Stimulated activated CD8-positive, alpha-beta memory T cell treated with anti-CD3 and anti-CD28 coated beads, Interleukin-12 subunit alpha, Interleukin-12 subunit beta, amount 100 ng/mL, for 1 hour (primary cell): ENCODE measurements at places on chromosomes 4 and X.

DNA sequence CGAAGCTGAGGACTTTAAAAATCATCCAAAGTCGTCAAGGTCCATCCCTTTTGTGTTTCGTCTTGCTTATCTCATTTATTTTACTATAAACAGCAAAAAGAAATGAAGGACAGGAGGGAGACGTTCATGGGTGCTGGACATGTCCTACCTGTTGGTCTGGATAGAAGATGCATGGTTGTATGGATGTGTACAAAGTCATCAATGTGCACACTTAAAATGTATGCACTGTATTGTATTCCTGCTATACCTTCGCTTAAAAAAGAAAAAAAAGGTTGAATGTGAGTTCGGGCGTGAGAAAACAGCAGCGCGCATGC lies 313 bp upstream of the BLOC1S4 start:
- DNase-seq = no peak

DNA sequence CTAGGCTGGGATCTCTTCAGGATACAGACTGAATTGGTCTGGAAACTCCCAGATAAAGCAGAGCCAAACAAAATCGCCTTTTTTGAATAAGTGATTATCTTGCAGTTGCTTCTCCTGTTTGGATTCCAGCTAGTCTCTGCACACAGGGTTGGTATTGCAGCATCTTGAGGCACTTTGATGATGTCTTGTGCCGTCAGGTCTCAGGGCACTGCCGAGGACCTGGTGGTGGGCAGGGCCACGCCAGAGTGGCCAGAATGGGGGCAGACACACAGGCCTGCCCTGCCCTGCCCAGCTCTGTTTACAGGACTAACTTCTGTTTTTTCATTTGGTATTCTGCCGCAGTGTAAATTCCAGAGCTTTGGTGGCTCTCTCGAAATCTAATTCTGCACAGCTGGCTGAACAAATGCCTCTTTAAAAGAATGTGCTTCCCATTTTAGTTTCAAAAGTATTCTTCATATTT lies 276.1 kb downstream of the NR3C2 start:
- no peak for DNase-seq

GRCh38 chr4:22720091-22720490 lies 27.4 kb downstream of the GBA3 start:
- no peak for DNase-seq

DNA sequence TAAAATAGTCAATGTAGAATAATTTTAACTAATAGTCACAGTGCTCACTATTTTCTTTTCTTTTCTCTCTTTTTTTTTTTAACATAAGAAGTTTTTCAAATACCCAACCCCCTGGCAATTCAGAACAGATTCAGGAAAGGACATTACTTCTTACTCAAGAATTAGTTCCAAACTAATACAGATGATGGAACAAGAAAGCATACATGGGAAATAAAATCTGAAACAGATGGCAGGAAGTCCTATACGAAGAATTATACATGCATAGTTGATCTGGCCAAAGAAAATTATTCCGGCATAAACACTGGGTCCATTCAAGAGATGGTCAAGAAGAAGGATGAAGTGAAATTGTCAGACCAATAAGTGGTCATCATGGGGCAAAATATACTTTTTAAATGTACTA lies 614.4 kb upstream of the INTU start:
- no peak for DNase-seq

DNA sequence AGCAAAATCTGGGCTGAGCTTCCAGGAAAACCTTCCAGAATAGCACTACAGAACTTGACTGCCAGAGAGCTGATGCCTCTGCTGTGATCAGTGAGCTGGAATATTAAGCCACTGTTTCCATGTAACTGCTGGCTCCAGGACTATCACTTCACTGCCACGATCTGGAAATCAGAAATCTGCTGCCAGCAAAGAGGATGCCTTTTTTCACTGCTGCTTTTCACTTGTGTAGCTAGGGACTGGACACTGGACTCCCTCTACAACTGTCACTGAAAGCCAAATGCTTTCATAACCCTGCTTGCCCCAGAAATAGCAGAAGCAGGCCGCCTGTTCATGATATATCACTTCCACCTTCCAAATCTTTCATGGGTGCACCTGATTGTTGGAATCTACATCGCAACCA lies 9.4 kb upstream of the AP1S2 start:
- no peak for DNase-seq

- DNase-seq = no peak
Measured at GRCh38 chrX:103688946-103689345, 2.4 kb upstream of the MORF4L2 start.

DNA sequence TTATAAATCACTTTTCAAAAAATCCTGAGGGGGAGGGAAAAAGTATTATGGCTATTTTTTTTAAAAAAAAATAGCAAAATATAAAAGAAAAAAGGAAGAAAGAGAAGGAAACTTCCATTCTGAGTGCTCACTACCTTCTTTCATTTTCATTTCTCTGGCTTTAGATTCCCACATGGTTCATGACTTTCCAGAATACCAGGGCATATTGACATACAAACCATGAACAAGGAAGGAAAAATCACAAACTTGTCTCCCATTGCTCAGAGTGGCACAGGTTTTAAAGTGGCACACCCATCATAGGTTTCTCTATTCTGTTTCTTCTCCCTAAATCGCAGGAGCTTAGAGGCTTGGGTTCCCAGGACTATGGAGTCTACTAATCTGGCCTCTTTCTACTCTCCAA lies 136.3 kb upstream of the CXXC4 start:
- DNase-seq = no peak

GRCh38 chr4:106247600-106247999 lies 68.4 kb downstream of the TBCK start:
- DNase-seq = no peak

GRCh38 chr4:112633477-112634235 lies 3.1 kb downstream of the ZGRF1 start:
- DNase-seq = no peak

DNA sequence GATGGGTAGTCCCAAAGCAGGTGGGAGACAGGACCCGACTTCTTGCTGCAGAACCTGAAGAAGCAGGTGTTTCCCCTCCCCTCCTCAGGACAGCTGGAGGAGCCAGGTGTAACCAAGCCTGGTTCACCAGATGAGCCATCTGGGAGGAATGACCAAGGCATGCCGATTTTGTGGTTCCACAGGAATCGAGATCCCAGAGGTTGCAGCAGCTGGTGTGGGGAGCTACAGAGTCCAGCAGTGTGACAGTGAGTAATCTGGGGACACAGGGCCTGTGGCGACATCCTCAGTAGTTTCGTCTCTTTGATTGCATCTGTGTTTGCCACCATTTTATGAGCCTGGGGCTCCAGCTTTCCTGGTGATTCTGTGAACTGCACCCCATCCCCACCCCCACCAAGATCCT lies 2.6 kb upstream of the NDP start:
- DNase-seq = no peak

DNA sequence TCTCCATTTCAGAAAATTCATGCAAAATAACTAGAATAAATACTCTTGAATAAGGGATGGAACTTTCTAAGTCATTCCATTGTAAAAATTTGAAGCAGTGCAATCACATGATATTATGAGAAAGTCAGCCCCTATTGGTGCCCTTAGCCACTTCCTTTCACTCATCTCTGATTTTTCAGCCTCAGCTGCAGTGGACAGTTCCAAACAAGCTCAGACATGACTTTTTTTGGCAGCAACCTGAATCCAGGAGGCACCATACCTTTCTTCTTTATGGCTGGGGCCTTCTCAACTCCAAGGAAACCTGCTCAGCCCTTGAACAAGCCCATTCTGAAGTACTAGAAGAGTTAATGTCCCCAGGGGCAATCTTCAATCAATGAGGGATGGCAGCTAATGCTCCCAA lies 40.5 kb downstream of the MAPK10 start:
- no peak for DNase-seq

DNA sequence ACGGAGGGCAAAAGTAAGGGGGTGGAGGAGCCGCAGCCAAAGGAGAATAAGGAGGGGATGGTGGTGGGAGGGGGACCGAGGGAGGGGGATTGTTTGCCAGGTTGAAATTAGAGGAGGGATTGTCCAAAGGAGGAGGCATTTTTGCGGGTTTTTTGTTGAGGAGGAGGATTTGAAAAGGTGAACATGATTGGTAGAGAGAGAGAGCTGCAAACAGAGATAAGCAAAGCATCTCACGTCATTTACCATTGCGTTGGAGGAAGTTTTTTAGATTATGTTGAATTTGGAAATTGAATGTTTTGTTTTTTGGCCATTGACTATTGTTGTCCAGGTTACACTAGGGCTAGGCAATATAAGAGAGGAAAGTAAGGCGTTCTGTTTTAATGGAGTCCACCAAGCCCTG lies 54.5 kb upstream of the ABCB7 start:
- no peak for DNase-seq

DNA sequence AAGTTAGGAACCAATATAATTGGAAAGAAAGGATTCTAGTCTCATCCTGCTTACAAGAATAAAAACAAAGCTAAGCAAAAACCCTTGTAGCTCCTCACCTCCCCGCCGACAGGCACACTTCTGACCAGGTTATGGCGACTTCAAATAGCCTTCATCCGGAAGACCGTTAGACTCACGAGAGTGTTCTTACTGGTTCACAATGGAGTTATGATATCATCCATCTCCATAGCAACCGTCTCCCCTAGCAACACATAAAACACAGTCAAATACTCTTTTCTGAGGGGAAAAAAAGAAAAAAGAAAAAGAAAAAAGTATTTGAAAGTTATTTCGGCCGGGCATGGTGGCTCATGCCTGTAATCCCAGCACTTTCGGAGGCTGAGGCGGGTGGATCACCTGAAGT lies at the start of gene IL13RA2:
IL13RA2 (minus strand) TSS at position 162 of the 400 bp plus-strand sequence. CDS start 347 bp downstream, outside the sequence.
- no peak for DNase-seq

GRCh38 chr4:71025654-71026053 lies 32.2 kb downstream of the DCK start:
- no peak for DNase-seq

- DNase-seq = no peak
Measured at GRCh38 chr4:154961263-154961662, 180.2 kb downstream of the RBM46 start.

DNA sequence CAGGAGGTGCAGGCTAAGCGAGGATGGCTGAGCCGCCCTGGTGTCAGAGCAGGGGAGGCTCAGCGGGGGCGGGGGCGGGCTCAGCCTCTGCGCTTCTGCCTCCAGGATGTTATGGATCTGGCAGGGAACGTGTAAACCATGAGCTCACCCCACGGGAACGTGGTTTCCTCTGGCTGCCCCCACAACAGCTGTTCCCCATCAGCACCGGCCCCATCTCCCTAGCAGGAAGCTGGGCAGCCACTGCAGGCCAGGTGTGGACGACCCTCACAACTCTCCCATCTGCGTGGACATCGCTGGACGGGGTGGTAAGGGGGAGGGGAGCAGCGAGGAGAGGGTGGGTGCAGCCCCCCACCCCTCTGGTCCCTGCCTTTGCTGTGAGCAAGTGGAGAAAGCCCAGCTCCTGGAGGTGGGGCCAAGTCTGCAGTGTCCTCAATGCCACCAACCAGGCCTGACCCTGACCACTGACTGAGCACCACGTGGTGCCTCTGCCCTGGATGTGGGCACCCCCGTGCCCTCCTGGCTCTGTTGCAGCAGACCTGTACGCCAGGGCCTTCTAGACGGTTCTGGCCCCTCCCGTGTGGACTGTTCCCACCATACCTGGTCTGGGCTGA lies 28.1 kb upstream of the SPON2 start:
- DNase-seq = no peak

GRCh38 chrX:107894038-107894437 lies 68.4 kb downstream of the MID2 start:
- peak; percentile 2 for DNase-seq

DNA sequence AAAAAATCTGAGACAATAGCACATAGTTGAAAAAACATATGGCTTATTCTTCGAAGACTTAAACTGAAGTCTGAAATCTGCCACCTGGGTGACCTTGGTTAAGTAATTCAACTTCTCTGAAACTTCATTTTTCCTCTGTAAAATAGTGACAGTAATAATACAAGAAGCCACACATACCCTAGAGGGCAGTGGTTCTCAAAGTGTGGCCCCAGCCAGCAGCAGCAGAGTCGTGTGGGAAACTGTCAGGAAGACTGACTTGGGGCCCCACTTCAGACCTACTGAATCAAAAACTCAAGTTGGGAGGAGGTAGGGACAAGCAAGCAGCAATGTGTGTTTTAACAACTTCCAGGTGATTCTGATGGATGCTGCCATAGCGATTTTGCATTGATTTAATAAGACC lies 249.9 kb downstream of the HNRNPD start:
- DNase-seq = no peak

- DNase-seq = no peak
Measured at GRCh38 chr4:22014222-22014741, 65.7 kb upstream of the KCNIP4 start.

DNA sequence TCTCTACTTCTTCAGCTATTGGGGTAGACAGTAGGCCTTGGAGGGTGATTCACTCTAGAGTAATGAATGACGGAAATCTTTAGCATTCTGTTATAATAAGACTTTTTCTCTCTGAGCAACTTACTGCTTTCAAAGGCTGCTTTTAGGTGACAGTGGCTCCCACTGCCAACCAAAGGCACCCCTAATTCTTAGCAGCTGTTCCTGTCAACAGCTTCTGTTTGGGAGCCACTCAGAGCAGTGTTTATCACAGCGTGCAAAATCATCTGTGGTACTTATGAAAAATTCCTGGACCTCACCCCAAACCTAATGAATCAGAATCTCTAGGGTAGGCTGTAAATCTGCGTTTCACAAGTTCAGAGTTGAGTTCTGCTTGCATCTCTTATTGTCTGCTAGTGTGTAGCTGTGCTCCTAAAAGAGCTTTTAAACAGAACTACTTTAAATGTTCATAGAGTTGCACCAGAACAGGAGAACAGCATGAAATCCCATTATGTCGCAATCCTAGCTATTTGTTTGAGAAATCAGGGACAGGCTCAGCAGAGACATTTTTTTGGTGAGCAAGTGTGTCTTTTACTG lies 52.8 kb upstream of the POU4F2 start:
- DNase-seq = no peak

DNA sequence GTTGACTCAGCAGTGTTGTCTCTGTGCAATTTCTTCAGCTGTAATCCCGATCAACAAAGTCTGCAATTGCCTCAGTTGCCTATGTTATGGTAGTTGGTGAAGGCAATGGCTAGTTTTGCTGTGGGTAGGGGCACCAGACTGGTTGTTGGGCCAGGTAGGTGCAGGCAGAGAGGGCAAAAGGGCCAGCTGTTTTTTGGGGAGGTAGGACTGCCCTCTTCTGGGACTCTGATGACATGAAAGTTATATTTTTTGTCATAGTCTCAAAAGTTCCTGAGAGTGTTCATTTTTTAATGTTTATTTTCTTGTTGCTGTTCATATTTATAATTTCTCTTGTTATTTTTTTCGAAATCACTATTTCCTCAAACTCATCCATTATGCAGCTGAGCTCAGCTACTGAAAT lies 25.1 kb downstream of the DCAF12L2 start:
- DNase-seq = no peak

DNA sequence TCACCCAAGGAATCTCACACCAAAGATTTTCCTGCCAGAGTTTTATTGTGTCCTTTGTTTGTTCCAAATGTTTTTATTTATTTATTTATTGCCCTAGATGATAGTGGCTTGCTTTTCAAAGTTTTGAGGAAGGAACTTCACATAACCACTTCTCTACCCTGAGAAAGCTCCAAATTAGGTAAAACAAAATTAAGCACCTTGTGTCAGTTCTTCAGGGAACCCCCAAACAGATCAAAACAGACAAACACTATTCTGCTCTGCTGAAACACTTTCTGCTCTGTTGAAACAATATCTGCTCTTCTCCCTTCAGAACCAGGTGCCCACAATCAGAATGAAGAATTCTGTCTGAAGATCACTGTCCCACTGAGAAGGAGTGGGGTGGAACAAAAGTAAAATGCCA lies 16.5 kb upstream of the CYBB start:
- DNase-seq = no peak

GRCh38 chrX:141975839-141976238 lies 72.1 kb downstream of the MAGEC1 start:
- DNase-seq = no peak

- DNase-seq = no peak
Measured at GRCh38 chr4:52926196-52926974, 64.3 kb downstream of the RASL11B start.

- no peak for DNase-seq
Measured at GRCh38 chr4:173573286-173573685, 43.3 kb upstream of the HAND2 start.
